A549 treated with Hydrocortisone at 1 μM for 4 hours (cell line): ENCODE measurements at places on chromosomes 1 and 21. TPM values are rescaled to one million over a fixed set of nuclear protein-coding genes. Genes with fewer than 3 reads are reported as not detected.

Gene PIAS3
- total RNA-seq, result 38.1 to 48.3 TPM (median 41.7 TPM) in 5 replicates

Gene CD34
- total RNA-seq, result 0.03 TPM in 1 of 5 replicates, not detected in the others

Gene RCSD1
- total RNA-seq, result 0.06 to 0.21 TPM (median 0.06 TPM) in 3 of 5 replicates, not detected in the others

Gene FCRL6
- not detected in 5 replicates for total RNA-seq

Gene IQGAP3
- 13.4 to 17.9 TPM (median 16.5 TPM) in 5 replicates for total RNA-seq

Gene IVL
- total RNA-seq, result 0.07 to 0.09 TPM (median 0.08 TPM) in 3 of 5 replicates, not detected in the others

Gene LRRC53
- not detected in 5 replicates for total RNA-seq
